Kidney (tissue), 22 donors: ENCODE measurements at places on chromosomes 11 and 22.

DNA sequence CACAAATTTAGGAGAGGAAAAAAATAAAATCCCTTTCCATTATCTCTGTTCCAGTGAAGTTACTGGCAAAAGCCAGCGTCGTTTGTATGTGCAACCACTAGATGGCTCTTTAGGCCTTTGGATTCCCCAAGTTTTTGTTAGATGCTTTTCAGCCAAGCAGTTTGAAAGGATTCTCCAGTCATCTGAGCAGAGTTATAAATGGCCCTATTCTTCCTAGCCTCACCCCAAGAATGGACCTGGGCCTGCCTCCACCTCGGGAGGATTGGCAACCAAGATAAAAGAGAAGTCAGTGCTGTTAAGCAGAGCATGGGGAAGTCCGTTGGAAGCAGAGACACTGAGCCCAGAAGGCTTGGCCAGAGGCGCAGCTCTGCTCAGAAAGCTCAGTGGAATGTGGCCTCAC lies 15.4 kb downstream of the FAM181B start:
- no peak for DNase-seq

- no peak for DNase-seq
Measured at GRCh38 chr11:120413480-120413879, 77.3 kb downstream of the ARHGEF12 start.

GRCh38 chr22:35154937-35155387 lies 89.0 kb downstream of the ISX start:
- peak; percentile 69 for DNase-seq

DNA sequence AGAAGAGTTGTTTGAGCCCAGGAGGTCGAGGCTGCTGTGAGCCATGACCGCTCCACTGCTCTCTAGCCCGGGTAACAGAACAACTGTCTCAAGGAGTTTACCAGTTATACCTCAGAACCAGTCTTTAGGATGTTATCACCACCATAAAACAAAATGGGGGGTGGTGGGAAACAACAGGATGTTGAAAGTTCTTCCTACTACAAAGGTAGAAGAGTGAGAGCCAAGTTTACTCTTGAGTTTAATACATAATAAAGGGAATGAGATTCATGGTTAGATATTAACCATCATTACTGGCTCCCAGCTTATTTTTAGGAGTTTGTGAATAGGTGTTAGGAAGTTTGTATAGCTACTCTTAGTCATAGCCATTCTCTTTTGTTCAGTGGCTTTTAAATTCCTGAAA lies 78.8 kb upstream of the HORMAD2 start:
- no peak for DNase-seq

DNA sequence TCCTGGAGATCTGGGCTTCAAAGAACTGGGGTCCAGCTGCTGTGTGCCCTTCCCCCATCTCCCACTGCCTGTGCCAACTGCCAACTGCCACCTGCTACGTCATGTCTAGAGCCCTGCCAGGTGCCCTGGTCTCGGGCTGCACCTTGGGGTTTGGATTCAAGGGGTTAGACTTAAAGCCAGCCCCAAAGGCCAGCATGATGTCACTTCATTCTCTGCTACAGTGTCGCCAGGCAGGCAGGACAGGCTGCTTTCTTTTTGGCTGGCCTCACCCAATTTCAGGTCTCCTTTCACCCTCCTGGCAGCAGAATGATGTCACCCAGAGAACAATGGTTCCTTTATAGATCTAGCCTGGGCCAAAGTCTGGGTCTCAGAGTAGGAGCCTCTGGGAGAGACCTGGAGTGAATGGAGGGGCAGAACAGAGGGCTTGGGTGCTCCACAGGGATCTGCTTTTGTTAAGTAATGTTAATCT lies 79.5 kb upstream of the CRYBB3 start:
- peak; percentile 45 for DNase-seq

DNA sequence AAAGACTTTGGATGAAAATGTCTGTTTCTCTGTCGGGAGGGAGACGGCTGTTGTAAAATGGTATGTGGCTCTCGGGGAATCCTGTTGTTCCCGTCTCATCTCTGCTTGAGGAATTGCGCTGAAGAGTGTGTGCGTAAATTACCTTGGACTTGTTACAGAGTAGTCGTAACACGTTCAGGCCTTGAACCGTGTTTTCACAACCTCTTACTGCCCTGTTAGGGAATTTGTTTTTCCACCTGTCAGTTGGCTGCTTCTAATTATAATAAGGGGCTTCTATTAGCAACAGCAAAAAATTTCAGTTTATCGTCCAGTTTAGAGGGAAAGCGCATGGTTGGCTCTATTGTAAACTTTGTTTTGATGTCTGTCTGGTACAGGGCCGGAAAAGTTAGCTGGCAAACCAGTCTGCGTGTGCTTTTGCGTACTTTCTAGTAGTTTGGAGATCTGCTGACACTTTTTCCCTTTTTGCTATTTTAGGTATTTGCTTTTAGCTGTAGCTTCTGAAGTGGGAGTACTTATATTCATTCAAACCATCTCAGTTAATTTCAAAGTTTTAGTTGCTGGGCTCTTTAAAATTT lies 1.5 kb downstream of the HIPK3 start:
- DNase-seq, result no peak

DNA sequence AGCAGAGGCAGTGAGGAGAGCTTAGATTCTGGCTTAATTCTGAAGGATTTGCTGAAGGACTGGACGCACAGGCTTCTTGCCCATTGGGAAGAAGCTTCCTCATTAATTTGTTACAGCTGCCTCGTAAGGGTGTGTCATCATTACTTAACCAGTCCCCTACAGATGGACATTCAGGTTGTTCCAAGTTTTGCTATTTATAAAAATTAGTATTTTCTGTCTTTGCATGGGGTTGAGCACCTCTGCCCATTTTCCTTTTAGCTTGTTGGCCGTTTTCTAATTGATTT lies 38.1 kb downstream of the CAPN1 start:
- no peak for DNase-seq

DNA sequence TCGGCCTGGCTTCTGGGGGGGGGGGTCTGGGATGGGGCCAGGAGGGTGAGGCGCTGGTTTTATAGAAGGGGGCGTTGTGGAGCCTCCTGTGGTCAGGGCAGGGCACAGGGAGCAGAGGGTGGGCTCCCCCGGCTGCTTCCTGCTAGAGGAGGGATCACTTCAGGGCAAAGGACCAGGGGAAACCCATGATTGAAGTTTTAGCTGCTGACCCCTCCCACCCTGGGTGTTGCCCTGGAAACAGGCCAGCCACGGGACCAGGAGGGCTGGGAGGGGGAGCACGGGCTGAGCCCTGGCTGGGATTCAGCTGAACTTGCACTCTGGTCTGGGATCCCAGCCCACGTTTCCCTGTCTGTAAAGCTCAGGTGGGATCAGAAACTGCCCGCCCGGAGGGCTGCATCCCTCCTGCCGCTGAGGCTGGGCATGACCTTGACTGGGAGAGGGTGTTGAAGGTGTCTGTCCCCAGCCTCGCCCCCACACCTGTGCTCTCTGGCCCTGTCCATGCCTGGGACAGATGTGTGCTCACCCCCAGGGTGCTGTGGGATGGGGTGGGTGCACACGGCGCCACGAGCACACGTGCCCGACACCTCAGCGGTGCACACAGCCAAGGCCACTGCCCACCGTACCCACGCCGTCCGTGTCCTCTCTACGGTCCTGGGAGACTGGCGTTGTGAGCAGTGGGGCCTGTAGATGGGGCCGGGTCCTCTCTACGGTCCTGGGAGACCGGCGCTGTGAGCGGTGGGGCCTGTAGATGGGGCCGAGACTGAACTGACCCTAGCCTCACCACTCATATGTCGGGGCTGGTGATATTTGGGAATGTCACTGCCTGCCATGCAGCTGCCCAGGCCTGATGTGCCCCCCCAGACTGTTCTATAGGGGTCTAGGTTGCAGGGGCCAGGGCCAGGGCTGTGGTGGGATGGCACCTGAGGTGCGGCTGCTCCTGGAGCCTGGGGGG lies 2.3 kb downstream of the TSPAN4 start:
- DNase-seq, result peak; percentile 91

GRCh38 chr11:88303037-88303436 lies 34.5 kb downstream of the CTSC start:
- DNase-seq, result no peak

- DNase-seq, result peak; percentile 79
Measured at GRCh38 chr22:19735665-19736510, 12.5 kb downstream of the GP1BB start.

- DNase-seq, result no peak
Measured at GRCh38 chr11:40987776-40988435, 471.5 kb downstream of the LRRC4C start.

DNA sequence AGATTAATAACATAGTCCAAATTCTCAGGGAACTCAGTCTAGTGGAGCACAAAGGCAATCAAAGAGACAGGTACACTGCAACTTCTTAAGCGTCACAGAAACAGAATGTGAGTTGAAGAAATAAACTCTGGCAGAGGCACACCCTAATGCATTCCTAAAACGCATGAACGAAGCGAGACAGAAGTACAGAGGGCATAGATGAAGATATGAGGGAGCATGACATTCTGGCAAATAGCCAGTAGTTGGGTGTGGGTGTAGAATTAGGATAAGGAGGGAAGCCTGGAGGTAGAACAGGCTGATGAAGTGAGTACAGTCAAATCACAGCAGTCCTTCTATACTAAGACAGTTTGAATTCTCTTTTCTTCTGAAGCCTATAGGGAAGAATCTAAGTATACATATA lies 838.7 kb upstream of the API5 start:
- no peak for DNase-seq

- DNase-seq, result peak; percentile 54
Measured at GRCh38 chr11:116278076-116278475, 494.7 kb downstream of the BUD13 start.

DNA sequence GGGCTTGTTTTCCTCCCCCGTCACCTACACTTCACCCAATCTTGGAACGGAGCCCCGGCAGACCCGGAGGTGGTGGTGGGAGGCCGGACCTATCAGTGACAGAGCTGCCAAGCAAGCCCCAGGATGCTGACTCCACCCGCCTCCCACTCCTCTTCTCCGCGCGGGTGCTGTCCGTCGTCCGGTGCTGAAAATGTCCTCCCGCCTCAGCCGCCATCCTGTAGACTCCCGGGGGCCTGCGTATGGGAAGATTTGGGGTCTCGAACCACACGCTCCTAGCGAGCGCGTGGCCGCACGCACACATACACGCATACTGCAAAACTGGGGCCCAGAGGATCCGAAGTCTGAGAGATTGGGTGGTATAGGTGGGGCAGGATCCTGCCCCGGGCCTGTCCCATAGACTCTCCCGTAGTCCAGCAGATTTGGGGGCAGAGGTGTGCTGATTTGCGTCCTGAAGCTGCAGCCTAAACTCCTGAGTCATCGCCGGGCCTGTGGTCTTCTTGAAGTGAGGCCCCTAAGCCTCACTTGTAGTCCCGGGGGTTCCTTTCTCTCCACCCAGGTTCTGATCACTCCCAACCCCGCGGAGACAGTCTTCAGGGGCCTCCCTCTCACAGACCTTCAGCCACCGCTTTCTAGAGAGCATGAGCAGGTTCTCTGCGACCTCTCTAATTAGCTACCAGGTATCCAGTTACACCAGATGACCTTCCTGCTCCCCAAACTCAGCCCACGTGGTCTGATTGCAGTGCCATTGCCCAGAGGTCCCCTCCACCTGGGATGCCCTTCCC lies 796 bp upstream of the YIF1A start:
- no peak for DNase-seq

GRCh38 chr11:99184146-99184545 lies 163.4 kb downstream of the CNTN5 start:
- DNase-seq, result no peak

DNA sequence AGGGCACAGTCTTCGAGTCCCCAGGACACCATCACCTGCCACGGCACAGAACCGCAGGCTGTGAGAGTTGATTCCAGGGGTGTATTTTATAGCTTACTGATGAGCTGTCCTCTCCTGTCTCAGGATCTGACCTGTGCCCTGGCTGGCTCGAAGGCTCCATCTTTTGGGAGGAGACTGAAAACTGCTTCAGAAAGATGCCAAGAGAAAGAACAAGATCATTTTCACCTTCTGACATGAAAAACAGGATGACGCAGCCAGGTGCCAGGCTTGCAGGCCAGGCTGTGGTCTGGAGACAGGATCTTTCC lies 2.2 kb downstream of the MRGPRD start:
- DNase-seq, result no peak

DNA sequence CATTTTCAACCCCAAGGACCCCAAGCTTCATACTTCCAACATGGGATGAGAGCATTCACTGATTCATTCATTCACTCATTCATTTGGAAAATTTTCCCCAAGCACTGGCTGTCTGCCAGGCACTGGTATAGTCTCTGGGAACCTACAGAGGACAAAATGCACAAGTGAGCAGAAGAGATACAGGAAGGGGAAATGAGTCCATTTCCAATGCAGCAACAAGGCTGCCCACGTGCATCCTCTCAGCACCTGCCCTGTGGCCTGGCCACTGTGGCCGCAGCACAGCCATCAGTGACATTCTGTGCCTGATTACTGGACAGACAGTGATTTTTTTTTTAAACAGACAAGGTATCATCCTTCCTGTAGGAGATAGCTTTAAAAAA lies 96.0 kb upstream of the PITPNB start:
- DNase-seq, result no peak

DNA sequence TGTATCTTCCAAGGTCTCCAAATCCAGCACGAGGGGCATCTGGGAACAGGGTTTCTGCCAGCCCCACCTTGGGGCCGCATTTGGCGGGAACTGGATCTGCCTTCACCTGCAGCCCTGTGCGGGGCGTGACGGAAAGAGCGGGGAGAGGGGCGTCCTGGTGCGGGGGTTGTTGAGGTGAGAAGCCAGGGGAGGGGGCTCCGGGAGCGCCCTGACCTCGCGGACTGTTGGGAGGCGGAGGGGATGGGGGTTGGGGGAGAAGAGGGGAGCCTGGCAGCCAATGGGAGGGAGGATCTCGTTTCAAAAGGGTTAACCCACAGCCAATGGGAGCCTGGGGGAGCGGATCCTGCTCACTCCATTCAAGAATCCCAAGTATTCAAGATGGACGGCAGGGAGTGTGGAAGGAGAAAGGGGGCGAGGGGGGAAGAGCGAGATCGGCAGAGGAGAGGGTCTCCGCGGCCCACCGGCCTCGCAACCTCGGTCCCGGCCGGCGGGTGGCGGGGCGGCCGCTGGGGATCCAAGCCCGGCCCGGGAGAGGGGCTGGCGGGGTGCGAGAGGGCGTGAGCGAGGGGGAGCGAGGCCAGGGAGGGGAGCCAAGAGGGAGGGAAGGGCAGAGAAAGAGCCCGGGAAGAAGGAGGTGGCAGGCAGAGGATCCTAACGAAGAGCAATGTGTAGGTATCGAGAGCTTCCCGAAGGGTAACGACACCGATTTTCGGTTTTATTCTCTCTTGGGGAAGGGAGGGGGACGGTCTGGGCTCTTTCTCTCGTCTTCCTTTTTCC lies 11.5 kb downstream of the YPEL4 start:
- DNase-seq, result peak; percentile 94

GRCh38 chr11:119222308-119222707 lies 16.2 kb downstream of the CBL start:
- no peak for DNase-seq
